DMS53 (cell line): ENCODE measurements at places on chromosomes 12 and 14.

- DNase-seq: peak; percentile 94
Measured at GRCh38 chr14:24113801-24114531, 611 bp upstream of the DCAF11 start.

DNA sequence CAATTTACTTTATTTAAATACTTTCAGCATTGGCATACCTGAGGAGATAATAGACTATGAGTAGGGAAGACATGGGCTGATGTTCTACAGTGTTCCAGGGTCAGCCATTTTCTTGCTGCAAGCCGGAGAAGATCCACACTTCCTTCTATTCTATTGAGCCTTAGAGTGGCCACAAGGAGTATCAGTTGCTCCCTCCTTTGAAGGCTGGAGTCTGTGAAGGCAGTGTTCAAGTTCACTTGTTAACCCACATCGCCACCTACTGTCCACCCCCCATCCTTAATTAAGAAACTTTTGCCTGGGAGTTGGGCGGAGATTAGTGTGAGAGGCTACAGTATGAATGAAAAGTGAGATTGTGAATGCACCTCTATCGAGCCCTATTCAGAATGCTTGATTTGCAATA lies 666.6 kb downstream of the NRXN3 start:
- peak; percentile 80 for DNase-seq

DNA sequence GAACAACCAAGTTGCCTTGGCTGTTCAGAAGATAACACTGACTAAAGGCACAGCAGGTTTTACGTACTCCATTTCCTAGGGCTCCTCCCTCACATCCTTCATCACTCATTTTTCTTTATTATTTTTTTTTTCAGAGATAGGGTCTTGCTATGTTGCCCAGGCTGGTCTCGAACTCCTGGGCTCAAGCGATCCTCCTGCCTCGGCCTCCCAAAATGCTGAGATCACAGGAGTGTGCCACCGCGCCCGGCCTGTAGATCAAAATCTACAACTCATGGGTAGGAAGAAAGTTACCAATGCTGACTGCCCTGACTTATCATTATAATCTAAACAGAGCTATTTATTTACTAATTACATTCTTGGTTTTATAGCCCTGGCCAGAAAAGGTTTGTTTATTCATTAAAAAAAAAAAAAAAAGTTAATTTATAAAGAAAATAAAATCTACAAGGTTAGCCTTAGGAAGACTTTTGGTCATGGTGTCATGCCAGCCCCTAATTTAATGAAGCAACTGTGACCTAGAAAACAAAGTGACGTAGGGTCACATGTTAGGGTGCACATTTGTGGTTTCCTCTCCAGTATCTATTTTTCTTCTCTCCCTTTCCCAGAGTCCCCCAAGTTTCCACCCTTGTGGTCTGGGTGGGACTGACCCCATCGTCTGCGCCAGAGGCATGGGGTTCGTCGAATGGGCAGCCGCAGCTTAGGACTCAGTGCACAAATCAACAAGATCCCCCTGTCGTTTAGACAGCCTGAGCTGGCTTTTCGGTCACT lies 19.0 kb upstream of the FOXN3 start:
- no peak for DNase-seq

DNA sequence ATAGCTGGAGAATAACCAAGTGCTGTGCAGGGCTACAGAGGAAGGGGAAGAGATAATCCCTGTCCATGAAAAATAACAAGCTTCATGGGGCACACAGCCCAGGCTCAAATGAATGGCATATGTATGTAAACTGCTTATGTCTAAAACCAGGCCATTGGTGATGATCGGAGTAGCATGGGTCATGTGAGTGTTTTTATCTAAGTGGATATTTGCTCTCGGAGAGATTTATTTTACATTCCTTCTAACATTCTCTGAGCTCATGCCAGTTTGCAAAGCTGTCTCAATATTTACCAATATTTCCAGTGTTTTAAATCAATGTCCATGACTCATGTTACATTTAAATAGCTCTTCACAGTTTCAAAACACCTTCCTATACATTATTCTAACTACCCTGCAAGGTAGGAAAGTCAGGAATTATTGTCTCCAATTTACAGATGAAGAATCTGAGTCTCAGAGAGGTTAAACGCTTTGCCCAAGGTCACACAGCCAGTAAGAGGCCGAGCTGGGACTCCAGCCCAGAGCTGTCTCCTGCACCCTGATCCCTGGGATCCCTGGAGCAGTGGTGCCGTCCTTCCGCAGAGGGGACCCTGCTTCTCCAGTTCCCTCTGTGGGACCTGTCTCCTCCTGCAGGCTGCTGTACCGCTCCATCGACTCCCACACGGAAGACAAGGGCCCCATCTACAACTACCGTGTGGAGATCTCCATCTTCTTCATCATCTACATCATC lies 186.7 kb upstream of the FKBP4 start:
- DNase-seq: no peak

DNA sequence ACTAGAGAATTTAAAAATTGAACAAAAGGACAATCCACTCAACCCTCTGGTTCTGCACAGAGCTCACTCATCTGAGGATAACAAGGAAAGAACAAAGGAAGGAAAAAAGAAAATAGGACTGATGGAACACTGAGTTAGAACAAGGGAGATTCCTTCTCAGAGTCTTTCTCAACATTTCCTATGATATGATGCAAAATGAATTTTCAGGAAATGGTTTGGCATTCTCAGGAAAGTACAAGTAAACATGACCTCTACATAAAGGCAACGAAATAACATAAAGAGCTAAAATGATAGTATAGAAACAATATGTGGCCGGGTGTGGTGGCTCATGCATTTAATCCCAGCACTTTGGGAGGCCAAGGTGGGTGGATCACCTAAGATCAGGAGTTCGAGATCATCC lies 135.8 kb downstream of the ITPR2 start:
- no peak for DNase-seq

GRCh38 chr14:74475678-74476077 lies 17.4 kb downstream of the NPC2 start:
- DNase-seq: no peak

DNA sequence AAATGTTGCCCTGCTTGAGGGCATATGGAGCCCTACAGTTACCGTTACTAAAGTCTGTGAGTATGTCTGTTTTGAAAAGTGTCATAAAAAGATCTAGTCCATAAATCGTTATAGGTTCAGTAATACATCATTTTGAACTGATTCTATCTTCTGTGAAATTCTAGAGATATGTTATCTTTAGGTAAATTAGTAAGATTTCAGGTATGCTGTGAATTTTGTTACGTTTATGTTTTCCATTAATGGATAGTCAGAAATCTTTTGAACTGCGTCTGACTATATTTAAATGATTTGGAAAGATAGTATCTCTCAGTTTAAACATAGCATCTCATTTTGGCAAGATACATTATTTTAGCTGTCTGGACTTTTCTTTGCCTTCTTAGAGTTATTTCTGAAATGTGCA lies 8.3 kb downstream of the ALG10 start:
- no peak for DNase-seq

DNA sequence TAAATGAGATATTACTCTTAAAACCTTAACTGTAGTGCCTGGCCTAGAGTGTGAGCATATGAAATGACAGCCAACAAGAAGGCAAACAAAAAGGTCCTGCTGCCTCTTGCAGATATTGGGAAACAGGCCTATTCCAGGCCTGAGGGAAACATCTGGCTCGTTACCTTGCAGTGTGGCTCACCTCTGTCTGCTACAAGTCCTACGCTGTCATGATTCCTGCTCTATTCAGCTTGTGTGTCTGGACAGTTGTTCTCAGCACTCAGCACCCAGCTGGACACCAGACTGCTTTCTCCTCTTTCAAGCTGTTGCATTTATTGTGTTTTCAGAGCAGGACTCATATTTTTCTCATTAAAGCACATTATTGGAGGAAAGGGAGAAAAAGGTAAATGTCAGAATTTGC lies 113.5 kb downstream of the TMTC2 start:
- no peak for DNase-seq

GRCh38 chr12:50069539-50069938 lies 12.1 kb downstream of the ASIC1 start:
- no peak for DNase-seq

- no peak for DNase-seq
Measured at GRCh38 chr12:52352951-52353350, 14.3 kb downstream of the KRT85 start.

DNA sequence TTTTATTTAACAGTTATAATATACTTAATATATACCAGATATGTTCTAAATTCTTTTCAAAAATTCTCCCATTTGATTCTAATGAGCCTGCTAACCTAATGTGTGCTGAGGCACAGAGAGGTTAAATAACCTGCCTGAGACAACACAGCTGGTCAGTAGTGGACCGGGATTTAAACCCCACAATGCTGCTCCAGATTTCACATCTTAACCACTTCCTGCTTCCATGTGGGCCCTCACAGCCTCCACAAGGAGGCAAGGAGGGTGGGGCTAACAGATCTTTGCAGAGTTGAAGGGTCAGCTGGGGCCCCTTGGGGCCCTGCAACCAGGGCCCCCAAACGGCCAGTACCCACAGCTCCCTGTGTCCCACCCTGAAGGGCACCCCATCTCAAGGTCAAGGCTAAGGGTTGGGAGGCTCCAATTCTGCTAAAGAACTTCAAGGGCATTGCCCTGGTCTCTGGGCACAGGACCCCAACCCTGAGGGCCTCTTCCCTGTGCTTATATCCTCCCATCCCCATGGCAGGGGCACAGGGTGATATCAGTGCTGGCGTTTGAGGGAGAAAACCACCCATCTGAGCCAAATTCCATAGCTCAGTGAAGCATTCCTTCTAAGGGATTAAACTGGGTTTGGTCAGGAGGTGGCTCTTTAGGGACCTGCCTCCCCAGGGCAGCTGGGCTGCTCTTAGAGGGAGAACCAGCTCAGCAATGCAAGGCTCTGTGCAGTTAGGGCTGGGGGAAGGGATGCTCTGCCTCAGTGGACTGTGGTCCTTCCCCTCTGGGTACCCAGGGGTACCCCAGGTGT lies 2.2 kb downstream of the KRT80 start:
- peak; percentile 48 for DNase-seq

DNA sequence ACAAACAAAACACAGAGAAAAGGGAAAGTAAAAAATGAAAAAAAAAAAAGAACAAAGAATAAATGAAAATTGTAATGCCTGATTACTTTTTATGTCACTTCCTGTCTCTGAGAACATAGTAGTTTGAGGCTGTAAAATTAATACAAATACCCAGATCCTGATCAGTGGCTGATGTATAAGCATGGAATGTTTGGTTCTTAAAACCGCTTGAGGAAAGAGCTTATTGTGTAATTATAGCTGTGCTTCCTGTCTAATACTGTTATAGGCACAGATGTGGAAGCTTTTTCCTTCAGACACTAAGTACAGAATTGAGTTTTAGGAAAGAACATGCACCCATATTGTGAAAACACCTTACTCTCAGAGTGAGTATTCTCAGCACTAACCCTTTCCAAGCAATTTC lies 86.9 kb downstream of the AVPR1A start:
- DNase-seq: no peak

DNA sequence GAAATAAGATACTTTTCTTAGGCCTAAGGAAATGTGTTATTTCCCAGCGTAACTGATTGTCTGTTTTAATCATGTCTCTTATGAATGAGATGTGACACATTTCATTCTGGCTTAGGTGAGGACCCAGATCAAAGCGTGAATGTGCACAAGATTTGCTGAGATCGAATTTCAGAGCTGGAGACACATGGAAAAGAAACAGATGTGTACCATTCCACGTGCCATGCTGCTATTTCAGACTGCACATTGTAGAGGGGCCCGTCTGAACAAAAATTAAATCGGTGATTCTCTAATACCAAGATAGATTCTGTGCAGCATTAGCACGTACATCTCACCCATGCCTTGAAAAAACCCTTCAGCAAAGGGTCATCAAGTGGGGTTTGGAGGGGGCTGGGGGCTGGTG lies 290.4 kb downstream of the AACS start:
- DNase-seq: no peak

DNA sequence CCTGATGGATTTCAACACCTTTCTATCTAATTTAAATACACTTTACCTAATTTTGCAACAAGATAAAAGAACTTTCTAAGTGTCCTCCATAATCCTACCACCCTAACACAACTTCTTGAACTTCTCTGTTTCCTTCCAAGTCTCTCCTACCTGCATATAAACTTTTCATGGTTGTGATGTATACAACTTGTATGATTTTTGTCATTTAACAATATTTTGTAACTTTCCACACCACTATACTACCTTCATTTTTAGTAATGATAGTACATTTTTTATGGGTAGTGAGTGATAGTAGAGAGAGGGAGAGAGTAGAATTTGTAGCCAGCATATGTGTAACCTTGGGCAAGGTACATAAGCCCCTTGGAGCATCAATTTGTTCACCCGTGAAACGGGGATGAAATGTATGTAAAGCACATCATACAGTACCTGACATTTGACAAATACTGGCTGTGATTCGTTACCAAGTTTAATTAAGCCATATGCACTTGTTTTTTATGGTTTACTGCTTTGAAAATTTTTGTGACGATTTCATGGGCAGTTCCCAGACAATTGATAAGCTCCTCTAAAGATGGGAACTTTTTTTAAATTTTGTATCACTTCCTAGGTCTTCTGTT lies 177.8 kb upstream of the SLC38A2 start:
- DNase-seq: no peak

GRCh38 chr12:84767079-84767478 lies 145.5 kb downstream of the SLC6A15 start:
- no peak for DNase-seq

GRCh38 chr12:42097971-42098370 lies 46.7 kb downstream of the GXYLT1 start:
- DNase-seq: no peak

DNA sequence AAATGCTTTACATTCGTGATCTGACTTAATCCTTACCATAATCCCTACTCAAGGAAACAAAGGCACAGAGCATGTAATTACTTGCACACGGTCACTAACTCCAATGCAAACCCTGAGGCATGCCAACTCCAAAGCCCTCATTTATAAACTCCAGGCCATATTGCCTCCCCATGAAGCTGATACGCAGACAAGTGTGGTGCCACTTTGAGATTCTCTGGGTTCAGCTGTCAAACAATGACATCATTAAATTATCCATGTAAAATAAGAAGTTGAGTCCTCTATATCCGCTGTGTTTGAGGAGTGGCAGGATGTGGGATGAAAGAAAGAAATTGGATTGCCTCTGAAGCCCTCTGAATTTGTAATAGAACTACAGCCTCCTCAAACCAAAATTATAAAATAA lies 62.8 kb downstream of the ANO4 start:
- DNase-seq: no peak

GRCh38 chr14:87632796-87633195 lies 360.2 kb downstream of the GALC start:
- no peak for DNase-seq

GRCh38 chr12:67531051-67531450 lies 117.5 kb upstream of the DYRK2 start:
- no peak for DNase-seq

GRCh38 chr12:112824701-112825100 lies 33.2 kb downstream of the RPH3A start:
- no peak for DNase-seq

GRCh38 chr12:63410197-63410596 lies 258.1 kb downstream of the DPY19L2 start:
- DNase-seq: no peak

GRCh38 chr14:89915114-89915878 lies 39.2 kb downstream of the EFCAB11 start:
- DNase-seq: peak; percentile 69

- DNase-seq: no peak
Measured at GRCh38 chr14:24145690-24146452, 539 bp downstream of the PSME2 start.
